Stimulated activated CD4-positive, alpha-beta T cell treated with anti-CD3 and anti-CD28 coated beads, Interleukin-12 subunit alpha, Interleukin-12 subunit beta, amount 100 ng/mL, for 4 hours (primary cell): ENCODE measurements at places on chromosomes 5 and 9.

- no peak for DNase-seq
Measured at GRCh38 chr9:117095081-117095480, 319.8 kb downstream of the ASTN2 start.

GRCh38 chr5:177288191-177288590 lies 15.3 kb downstream of the RAB24 start:
- DNase-seq = no peak

GRCh38 chr9:133121915-133122550 lies 993 bp upstream of the RALGDS start:
- DNase-seq = no peak

DNA sequence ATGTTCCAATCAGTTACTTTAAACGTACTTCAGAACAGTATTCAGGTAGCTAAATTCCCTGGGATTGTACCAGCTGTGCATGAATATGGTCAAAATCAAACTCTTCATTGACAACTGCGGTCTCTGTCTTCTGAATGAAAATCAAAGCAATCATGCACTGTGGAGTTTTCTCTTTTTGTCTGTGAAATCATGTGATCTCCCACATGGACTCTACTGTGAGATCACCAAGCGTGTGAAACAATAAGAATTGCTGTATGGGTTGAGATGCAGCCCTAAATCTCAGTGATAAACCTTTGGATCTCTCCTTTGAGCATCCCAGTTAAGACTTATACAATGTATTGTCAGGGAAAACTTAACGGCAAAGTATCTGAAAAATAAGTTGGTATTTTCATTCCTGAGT lies 6.1 kb downstream of the NRG2 start:
- DNase-seq = no peak

- peak; percentile 20 for DNase-seq
Measured at GRCh38 chr5:55172051-55172899, 702 bp downstream of the CDC20B start.

- no peak for DNase-seq
Measured at GRCh38 chr5:111856876-111857466, 100.0 kb upstream of the NREP start.

DNA sequence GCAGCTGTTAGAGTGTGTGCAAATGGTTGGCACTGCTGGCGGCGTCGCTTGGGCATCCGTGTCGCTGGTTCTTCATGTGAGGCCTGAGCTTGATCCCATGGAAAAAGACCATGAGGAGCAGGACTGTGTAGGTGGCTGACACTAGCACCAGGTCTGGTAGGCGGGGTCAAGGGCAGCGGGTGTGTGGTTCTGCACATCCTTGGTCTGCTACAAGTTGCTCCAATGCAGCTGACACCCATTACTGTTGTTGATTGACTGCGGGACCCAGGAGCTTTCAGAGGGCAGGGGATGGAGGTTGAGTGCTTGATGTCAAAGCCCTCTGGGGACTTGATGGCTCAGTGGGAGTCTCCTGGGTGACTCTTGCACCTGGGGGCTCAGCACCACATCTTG lies 29.0 kb upstream of the PITX1 start:
- no peak for DNase-seq

GRCh38 chr5:174314261-174314660 lies 268.8 kb downstream of the NSG2 start:
- no peak for DNase-seq

GRCh38 chr9:72251589-72251988 lies 102.3 kb downstream of the GDA start:
- DNase-seq = no peak

DNA sequence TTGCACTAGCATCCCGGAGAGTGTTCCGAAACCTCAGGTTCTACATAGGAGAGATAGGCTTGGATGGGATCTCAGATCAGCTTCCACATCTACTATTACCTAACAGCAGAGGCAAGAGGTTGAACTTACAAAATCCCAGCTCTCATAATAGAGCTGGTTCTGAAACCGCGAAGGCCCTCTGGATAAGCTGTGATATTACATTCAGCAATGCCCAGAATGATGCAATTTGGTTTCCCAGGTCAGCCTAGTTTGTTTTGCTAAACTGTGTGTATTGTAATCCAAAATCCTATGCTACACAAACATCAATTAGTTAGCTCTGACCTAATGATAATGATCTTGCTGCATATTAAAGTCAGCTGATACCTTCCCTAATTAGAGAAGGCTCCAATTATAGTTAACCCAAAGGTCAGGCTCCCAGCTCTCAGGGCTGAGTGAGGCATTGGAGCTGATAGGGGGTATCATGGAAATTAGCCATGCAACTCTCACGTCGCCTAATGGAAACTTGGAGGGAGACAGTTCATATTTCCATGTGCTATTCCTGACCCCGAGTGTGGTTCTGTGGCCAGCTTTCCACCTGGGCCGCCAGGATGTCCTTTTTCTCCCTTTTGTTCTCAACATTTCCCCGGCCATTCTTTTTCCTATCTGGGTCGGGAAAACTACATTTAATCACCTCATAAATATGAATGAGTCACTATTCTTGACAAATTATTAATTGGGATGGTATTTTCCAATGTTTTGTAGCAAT lies 278.4 kb upstream of the IRX1 start:
- DNase-seq = no peak

DNA sequence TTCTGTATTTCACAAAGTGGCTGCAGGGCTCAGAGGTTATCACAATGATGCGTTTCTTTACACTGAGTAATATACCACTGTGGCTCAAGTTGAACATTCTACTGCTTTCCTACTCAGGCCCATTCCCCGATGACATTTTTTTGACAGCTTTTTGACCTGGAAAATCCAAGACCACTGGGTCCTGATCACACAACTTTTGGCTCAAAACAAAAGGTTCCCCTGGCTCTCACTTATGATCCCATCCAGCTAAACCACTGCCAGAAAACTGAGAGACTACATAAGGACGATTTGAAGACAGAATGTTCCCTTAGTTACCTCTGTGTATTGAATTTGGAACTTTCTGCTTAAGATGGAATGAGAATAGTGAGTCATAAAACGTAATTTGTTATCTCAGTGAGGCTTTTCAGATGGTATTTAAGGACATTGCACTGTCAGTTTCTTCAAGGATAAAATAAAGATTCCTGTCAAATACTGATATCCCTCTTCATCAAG lies 78.0 kb upstream of the FBXL7 start:
- no peak for DNase-seq

- no peak for DNase-seq
Measured at GRCh38 chr9:90201766-90202165, 440.9 kb downstream of the DIRAS2 start.

GRCh38 chr5:79685627-79686026 lies 4.0 kb upstream of the CMYA5 start:
- no peak for DNase-seq

DNA sequence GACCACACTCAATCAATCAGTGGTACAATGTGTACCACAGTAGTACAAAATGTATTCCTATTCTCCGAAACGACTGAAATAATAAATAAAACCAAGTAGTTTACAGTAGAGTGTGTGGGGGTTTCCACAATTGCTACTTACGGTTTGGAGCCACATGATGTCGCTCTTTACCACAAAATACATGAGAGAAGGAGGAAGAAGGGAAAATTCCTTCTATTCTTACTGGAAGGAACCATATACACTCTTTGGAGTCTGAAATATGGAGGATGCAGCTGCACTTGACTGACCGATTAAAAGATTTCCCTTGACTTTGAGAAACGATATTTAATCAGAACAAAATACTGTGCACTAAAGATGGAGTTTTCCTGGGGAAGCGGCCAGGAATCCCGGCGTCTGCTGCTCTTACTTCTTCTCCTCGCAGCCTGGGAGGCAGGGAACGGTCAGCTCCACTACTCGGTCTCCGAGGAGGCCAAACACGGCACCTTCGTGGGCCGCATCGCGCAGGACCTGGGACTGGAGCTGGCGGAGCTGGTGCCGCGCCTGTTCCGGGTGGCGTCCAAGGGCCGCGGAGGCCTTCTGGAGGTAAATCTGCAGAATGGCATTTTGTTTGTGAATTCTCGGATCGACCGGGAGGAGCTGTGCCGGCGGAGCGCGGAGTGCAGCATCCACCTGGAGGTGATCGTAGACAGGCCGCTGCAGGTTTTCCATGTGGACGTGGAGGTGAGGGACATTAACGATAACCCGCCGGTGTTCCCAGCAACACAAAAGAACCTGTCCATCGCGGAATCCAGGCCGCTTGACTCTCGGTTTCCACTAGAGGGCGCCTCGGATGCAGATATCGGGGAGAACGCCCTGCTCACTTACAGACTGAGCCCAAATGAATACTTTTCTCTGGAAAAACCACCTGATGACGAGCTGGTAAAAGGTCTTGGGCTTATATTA lies at the start of gene PCDHA4:
PCDHA4 (plus strand) TSS at position 235 of the 942 bp plus-strand sequence.
- DNase-seq = no peak

DNA sequence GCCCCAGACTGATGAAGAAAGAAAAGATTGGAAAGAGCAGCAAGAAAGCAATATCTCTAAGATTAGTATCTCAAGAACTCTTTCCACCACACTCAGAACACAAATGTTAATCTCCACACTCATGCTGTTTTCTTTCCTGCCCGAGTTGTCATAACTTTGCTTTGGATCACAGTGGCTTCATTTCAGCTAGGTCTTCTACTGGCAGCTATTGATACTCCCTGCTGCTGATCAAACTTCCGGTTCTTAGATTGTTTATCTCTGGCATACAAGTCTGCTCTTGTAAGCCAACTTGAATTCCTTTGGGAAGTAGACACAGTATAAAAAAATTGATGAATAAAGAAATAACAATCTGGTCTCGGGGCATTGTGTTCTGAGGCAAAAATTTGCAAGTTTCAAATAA lies 77.7 kb upstream of the SPEF2 start:
- no peak for DNase-seq

GRCh38 chr9:127323393-127323792 lies 58.8 kb downstream of the GARNL3 start:
- DNase-seq = no peak

GRCh38 chr5:156836846-156837245 lies 13.2 kb upstream of the PPP1R2B start:
- no peak for DNase-seq

DNA sequence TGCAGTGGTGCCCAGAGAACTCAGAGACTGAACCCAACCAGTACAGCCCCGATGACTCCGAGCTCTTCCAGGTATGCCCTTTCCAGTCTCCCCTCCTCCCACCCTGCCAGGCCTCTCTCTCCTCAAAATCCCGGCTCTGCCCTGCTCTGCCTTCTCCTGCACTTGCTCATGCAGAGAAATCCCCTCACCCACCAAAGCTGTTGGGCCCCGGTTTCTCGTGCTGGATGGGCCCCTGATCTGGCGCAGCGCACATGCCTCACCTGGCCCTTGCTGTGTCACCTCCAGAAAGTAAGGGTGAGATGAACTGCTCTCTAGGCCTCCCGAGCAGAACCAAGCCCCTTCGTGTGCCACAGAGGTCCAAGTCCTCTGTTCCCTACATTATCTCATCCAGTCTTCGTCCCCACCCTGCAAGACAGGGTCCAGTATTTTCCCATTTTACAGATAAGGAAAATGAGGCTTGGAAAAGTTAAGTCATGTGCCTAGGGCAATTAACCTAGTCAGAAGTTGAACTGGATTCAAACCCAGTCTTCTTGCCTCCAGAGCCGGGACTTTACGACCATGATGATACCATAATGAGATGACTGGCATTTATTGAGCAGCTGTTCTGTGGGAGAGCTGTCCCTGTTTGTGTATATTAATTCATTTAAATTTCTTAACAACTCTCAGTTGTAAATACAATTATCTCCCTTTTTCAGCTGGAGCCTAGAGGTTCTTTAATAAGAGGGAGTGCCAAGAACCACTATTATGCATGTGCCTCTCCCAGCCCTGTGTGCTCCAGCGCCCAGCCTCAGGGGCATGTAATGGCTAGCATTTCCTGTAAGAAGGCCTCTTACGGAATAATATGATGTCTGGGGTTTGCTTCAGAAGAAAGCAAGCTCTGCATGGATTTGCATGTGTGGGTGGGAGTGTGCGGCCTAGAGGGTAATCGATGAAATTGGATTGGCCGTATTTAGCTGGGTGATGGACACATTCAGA lies 90.7 kb downstream of the PPARGC1B start:
- no peak for DNase-seq

GRCh38 chr5:178237431-178238312 lies 5.1 kb upstream of the PHYKPL start:
- DNase-seq = no peak

DNA sequence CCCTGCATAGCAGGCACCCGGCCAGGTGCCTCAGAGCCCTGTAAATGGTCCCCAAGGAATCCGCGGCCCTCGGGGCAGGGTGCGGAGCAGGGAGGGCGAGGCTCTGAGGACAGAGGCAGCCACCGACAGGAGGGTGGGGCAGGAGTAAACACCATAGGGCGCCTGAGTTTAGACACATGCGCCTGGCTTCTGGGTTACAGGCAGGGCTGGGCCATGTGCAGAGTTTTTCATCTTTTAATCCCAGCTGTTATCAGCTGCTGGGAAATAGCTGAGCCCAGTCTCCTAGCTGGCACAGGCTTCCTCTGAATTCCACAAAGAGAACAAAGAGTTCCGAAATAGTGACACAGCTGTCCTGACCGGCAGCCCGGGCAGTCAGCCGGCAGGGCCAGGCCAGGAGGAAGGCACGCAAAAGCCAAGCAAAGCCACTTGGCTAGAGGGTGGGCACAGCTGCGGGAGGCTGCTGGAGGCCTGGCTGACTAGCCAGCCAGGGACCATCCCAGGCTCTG lies 98.9 kb upstream of the PHYKPL start:
- DNase-seq = no peak

- no peak for DNase-seq
Measured at GRCh38 chr9:107707428-107707837, 217.9 kb upstream of the KLF4 start.
